LoVo (cell line): ENCODE measurements at places on chromosomes 7 and 10.

GRCh38 chr7:151018421-151019129 is 5.7 kb downstream of the ATG9B start:
- DNase-seq = no peak

DNA sequence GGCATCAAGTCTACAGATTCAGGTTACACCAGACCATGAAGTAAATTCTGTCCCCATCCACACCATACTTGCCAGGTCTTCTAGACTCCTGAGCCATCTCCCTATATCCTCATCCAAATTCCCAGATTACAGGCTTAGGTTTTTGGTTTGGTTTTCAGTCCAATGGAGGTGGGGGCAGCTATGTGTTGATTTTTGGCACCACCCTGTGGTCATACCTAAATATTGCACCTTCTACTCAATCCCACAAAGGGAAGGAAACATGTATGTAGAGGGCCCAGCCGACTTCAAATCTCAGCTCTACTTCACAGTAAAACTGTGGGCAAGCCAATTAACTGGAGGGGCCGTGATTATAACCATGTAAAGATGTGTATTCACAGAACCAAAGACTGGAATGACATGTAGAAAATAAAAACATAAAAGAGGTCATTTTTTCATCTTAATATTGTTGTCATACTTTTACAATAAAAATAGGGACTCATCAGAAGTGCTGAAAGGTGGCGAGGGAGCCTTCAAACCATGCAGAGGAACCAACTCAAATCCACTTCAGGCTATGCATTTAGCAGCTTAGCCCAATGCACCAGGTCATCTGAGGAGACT is 19.8 kb downstream of the ERCC6 start:
- peak; percentile 8 for DNase-seq

DNA sequence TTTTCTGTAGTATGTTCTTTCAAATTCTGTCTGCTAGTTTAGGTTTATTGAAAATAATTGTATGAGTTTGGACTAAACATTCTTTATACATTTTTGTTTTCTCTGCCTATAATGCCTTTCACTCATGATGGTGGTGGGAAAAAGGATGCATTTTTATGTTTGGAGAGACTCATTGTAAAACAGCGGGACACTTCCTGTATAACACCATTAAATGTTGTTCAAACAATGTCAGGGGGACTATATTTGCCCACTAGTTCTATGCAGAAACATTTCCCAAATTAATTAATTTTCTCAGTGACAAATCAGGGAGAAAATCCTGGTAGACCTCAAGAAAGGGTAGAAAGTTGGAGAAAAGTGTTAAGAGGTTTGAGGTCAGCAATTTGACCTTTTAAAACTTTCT is 207.7 kb downstream of the MALRD1 start:
- DNase-seq = no peak

DNA sequence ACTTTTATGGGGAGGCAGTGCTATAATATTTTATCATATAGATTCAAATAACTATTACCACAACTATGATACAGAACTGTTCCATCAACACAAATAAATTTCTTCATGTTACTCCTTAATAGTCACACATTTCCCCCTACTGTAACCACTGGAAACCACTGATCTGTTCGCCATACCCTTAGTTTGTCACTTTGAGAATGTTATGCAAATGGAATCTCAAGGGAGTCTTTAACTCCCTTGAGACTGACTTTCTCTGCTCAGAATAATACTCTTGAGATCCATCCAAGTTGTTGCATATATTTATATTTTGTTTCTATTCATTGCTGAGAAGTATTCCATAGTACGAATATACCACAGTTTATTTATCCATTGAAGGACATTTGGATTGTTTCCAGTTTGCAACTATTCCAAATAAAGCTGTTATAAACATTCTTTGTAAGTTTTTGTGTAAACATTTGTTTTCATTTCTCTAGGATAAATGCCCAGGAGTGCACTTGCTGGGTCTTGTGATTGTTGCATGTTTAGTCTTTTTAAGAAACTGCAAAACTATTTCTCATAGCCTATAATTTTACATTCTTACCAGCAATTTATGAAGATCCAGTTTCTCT is 19.7 kb upstream of the PON2 start:
- no peak for DNase-seq

GRCh38 chr7:47361746-47362215 is 220.1 kb downstream of the TNS3 start:
- DNase-seq = peak; percentile 78

DNA sequence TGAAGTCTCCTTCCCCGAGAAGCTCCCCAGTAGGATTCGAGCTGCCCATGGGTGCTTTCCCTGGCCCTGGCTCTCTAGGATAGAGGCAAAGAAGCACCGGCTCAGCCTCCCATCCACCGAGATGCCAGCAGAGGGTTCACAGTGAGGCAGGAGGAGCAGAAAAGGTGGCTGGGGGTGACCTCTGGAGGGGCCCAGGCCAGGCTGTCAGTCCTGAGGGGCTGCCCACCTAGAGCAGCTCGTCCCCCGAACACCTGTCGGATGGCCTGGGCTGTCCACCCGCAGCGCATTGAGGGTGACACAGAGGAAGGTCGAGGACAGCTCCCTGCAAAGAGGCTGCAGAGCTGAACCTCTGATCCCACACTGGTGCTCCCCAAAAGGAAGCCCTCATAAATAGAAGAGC is 167.2 kb upstream of the PPP2R2D start:
- DNase-seq = no peak

DNA sequence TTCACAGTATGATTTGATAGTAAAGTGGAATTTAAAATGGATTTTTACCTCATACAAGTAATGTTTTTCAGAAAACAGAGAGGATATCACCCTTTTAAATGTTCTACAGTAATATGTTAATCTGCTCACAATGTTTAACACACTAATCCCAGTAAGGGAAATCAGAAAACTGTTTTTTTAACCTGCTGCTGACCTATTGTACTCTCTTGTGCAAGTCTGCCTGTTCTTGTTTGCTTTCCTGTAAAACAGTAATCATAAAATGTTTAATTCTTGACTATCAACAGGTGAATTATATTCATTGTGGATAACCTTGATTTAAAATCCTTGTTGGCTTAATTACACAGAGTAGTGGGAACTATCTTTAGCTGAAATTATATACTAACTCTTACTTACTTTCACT is 126.4 kb downstream of the GNAT3 start:
- no peak for DNase-seq

DNA sequence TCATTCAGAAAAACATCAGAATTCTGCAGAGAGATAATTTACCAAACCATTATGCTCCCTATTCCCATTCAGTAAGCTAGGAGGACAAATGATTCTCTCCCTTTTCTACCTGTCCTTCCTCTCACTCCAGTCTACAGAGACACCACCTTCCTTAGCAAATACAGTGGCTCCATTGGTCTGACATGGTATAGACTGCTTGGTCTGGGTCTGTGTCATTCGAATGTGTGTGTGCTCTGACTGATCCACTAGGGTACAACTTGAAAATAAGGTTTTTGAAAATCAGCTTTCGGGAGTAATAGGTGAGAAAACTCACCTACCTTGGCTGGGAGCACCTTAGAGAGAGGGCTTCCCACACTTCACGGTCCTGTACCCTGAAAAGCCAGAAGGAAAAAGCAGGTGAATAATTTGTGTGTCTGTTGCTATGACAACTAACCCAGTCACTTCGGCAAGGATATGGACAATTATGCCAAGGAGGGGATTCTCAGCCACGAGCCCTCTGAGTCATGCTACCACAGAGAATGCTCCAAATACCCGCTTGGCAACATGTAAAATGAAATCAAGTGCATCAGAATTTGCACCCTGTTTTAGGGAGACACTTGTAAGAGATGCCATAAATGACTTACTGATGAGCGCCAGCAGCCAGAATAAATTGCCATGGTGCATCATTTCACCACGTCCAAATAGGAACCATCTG is 114.5 kb upstream of the PRKCQ start:
- DNase-seq = no peak

- no peak for DNase-seq
Observed at GRCh38 chr7:63042730-63043511, 955.7 kb upstream of the ZNF722 start.

DNA sequence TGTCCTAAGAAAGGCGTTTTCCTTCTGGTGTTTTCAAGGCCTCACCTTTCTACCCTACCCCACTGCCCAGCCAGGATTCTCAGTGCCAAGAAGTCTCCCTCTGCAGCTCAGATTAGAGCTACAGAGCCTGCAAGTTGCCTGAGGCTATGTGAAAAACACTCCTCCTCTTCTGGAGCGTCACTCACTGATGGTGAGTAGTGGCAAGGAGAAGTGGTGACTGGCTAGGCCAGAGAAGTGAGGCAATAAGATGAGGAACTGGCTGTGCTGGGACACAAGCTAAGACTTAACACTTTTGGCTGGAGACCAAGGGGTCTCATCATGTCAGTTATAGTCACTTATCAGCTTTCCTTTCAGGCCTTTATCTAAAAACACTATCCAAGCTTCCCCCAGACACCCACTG is 86.7 kb upstream of the PRKAR2B start:
- DNase-seq = no peak

- DNase-seq = no peak
Observed at GRCh38 chr7:47551668-47552440, 30.1 kb downstream of the TNS3 start.

GRCh38 chr7:23220690-23221305 is 25.8 kb upstream of the GPNMB start:
- no peak for DNase-seq

DNA sequence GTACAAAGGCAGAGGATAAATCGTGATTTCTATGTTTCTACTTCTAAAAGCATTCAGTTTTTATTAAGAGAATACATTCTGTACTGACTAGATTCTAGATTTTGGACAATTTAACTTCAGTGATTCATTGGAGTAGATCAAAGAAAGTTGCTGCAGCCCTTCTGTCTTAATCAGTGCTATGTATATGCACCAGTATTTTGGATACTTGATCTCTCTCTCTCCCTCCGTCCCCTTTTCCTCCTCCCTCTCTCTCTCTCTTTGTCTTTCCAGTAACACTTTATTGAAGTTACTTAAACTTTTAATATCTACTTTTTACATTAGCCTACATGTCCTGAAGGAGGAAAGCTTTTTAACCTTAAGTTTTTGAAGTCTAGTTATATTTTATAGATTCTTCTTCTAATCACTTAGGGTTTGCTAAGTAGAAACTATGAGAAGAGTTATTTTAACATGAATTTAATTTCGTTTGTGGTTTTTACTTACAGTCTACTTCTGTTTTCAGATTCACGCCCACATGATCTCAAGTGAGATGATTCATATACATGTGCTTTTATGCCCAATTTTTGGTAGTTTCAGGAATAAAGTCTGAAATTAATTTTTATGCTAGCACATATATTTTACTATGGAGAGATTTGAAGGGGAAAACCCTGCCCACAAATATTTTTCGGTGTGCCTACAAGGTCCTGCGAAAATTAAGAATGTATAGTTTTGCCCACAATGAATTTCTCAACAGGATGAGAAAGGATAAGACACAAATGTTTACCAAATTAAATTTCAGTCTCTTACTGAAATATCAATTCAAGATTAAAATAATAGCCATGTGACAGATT is 9.1 kb downstream of the MDFIC start:
- no peak for DNase-seq

GRCh38 chr7:50409856-50410745 is 40.0 kb downstream of the FIGNL1 start:
- no peak for DNase-seq

DNA sequence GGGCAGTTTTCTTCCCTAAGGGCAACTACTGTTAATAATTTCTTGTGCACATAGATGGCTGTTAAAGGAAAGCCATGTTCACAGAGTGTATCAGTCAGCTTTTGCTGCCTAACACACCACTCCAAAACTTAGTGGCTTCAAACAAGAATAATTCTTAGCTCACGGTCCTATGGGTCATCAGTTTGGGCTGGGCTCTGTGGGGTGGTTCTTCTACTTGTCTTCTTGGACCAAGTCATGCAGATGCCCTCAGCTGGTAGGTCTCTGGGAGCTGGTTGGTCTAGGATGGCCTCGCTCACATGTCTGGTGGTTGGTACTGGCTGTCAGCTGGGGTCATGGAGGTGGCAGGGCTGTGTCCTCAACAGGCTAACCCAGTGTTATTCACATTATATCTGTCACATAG is 39.6 kb downstream of the TBATA start:
- no peak for DNase-seq

GRCh38 chr7:28815369-28815927 is 142.7 kb downstream of the TRIL start:
- no peak for DNase-seq

DNA sequence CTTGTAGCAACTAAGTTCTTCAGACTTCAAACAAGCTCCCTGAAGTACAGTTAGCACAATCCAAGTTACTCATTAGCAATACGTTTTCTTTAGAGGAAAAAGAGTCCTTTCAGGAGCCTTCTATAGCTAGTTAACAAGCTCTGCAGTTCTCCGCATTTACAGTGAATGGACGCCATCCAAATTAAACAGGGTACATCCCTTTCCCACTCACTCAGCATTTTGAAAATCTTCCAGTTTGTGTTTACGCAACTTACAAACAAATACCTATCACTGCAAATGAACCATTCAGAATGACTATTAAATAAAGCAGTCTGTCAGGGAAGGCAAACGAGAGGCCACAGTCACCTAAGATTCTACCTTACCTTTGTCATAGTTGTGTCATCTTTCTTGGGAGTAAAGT is 84.5 kb downstream of the RNF32 start:
- DNase-seq = no peak

DNA sequence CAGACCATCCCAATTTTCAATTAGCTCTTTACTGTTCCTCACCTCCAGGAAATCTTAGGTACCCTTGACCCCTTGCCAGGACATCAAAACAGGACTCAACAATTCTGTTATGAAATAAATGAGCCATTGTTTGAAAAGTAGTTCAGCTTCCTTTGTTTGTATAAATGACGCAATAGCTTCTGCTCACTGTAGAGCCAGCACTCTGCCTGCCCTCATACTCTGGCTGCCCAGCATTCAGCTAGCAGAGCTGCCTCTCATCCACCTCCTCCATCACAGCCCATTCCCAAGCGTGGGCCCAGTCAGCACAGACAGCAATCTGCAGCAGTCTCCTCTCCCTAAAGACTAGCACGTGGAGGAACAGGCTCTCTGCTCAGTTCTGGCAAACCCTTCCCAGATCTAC is 478.6 kb downstream of the GRID1 start:
- DNase-seq = no peak

GRCh38 chr10:266974-267425 is 131.7 kb downstream of the ZMYND11 start:
- DNase-seq = no peak

- DNase-seq = no peak
Observed at GRCh38 chr7:128775744-128776474, at the start of gene OPN1SW. TSS of gene OPN1SW (minus strand) at chr7:128775794. CDS start at chr7:128775781, 13 bp downstream.

GRCh38 chr7:150648353-150649079 is 16.3 kb upstream of the GIMAP6 start:
- no peak for DNase-seq

GRCh38 chr10:75233444-75234016 is 2.2 kb downstream of the COMTD1 start:
- DNase-seq = no peak

DNA sequence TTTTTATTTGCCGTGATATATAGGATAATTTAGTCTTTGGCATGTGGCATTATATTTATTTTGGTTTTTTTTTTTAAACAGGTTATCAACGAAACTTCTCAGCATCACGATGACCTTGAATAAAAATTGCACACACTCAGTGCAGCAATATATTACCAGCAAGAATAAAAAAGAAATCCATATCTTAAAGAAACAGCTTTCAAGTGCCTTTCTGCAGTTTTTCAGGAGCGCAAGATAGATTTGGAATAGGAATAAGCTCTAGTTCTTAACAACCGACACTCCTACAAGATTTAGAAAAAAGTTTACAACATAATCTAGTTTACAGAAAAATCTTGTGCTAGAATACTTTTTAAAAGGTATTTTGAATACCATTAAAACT is 9.1 kb downstream of the VIM start:
- no peak for DNase-seq

GRCh38 chr7:159115601-159116501 is 28.8 kb downstream of the VIPR2 start:
- DNase-seq = no peak
